ENCODE measurements at places on chromosomes 16 and 17.

GRCh38 chr16:67943619-67944504 lies at the start of gene LCAT:
Gene LCAT, minus strand, starts transcription at chr16:67944120. Its CDS starts 19 bp downstream, at chr16:67944101.
- DNase-seq = no peak

DNA sequence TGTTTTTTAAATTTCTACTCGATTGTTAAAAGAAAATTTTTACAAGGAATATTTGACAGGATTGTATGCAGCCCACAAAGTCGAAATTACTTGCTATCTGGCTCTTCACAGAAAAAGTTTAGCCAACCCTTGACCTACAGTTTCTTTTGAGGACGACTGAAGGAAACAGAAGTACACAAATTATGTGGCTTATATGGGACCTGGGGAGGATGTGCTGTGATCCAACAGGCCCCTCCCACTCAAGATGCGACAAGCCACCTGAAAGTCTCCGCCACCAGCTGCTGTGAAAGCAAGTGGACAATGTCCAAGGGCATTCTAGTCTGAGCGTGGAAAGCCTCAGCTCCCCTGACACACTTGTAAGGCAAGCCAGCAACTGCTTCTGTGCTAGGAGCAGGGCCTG lies 42.4 kb upstream of the SLC25A19 start:
- no peak for DNase-seq

DNA sequence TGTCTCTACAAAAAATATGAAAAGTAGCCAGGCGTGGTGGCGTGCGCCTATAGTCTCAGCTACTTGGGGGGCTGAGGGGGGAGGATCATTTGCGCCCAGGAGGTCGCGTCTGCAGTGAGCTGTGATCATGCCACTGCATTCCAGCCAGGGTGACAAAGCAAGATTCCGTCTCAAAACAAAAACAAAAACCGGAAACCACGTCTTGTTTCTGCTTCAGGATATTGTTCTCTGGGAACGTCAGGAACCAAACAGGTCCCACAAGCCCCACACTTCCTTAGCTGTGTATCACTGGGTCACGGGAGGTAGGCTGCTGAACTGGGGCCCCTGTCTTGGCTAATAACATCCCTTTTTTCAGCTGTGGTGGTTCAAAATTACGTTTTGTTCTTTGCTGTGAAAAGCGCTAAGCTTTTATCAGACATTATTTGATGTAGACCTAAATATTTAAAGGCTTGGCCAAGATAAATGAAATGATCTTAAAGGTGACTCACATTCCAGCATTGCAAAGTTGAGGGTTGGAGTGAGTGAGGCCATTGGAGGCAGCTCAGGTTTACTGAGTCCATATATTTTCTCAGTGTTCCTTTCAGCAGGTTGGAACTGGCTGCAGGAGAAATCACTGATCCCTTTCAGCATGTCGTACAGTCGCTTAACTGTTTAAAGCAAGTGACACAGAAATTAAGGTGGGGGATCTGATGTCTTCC lies 16.4 kb upstream of the SEC14L1 start:
- no peak for DNase-seq

- no peak for DNase-seq
These were observed 264.7 kb upstream of the TNRC6C start for GRCh38 chr17:77693776-77694175.

- DNase-seq = no peak
These were observed 175.6 kb downstream of the RBFOX3 start for GRCh38 chr17:79435296-79435695.

GRCh38 chr17:1948517-1948825 lies 76.7 kb downstream of the RTN4RL1 start:
- no peak for DNase-seq

Data from COLO829 (cell line).